Effector memory CD8-positive, alpha-beta T cell (primary cell): ENCODE measurements at places on chromosomes 3 and 15.

DNA sequence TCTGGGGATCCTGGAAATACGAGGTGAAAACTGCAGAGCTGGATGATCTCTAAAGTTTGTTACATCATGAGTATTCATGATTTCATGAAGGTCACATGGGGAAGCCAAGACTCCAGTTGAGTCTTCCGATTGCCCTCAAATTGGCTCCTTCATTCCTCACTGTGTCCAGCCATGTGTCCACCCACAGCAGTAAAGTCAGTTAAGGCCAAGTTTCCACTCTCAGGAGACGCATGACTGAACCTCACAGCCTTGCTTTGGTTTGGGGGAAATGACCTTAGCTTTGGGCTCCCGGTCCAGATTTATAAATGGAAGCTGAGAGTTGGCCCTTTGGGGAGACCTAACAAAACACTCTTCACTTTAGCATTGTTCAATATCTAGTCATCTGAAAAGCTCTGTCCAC lies 289.7 kb upstream of the MCTP2 start:
- peaks cover 26% of the 10 kb centered on the region for H3K27me3 ChIP-seq
- no peak for DNase-seq

DNA sequence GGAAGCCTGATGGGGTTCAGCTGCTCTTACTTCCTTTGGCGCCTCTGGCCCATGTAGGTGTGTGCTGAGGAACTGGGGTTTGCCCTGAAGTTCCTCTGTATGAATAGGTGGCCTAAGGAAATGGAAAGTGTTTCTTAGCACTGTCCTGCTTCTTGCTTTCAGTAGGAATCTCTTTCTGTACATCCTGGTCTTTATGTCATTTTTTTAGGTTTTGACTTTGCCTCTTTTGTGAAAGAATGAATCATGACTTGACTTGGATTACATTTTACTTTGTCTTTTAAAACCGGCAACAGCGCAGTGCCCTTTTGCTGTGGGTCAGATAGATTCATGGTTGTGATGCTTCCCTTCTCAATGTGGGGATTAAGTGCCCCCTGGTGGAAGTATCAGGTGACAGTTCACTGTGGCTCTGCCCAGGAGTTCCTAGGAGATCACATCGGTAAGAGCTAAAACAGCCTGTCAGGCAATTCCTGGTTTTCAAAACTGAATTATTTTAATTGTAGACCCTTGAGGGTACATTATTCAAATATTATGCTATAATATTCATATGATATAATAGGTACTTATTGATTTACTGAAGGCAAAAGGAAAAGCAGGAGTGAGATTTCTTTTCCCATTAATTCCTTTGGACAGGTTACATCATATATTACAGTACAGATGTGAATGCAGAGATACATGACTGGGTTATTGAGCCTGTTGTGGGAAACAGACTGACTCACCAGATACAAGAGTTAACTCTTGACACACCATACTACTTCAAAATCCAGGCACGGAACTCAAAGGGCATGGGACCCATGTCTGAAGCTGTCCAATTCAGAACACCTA lies 95.4 kb downstream of the HCN4 start:
- peak; percentile 45 for DNase-seq
- H3K36me3 ChIP-seq = peaks cover 11% of the 10 kb centered on the region
- H3K27me3 ChIP-seq = no peaks in the 10 kb centered on the region
- H3K27ac ChIP-seq = no peak overlapping the region
- H3K4me3 ChIP-seq = no peak overlapping the region
- no peaks in the 10 kb centered on the region for H3K4me1 ChIP-seq

- no peaks in the 10 kb centered on the region for H3K4me1 ChIP-seq
- no peak overlapping the region for H3K4me3 ChIP-seq
- DNase-seq = no peak
- peaks cover 39% of the 10 kb centered on the region for H3K36me3 ChIP-seq
- no peak overlapping the region for H3K27ac ChIP-seq
- no peaks in the 10 kb centered on the region for H3K27me3 ChIP-seq
Measured at GRCh38 chr3:184941408-184941807, 129.4 kb downstream of the VPS8 start.

DNA sequence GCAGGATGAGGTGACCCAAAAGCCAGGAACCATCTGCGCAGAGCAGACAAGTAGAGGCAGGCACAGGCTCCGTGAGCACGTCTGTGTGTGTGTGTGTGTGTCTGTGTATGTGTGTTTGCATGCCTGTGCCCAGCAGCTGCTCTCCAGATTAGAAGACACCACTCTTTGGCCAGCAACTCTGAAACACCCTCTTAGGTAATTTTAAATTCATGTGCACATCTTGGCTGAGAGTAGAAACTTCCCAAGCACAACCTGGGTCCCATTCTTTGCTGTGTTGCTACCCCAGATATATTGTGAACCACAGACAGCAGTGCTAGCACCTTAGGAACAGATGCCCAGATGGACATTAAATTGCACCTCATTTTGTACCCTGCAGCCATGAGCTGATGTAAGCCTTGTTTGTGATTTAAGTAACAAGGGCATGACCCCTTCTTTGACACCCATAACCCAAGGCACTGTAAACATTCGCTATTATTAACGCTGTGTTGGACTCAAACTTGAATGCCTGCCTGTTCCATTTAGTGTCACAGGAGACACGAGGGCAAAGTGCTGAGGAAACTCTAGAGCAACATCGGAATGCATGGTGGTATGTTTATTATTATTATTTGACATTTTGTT lies at the start of gene FILIP1L:
Gene FILIP1L (minus strand): TSS at position 89 of the 618 bp plus-strand sequence.
- H3K4me1 ChIP-seq = peaks cover 3% of the 10 kb centered on the region
- no peak within 1 kb of the TSS for H3K4me3 ChIP-seq
- no peak within 1 kb of the TSS for H3K27ac ChIP-seq
- DNase-seq = no peak
- no peaks in the 10 kb centered on the region for H3K36me3 ChIP-seq
- no peaks in the 10 kb centered on the region for H3K27me3 ChIP-seq

GRCh38 chr15:82183121-82184031 lies 79.2 kb downstream of the EFL1 start:
- no peak overlapping the region for H3K27ac ChIP-seq
- peaks cover 7% of the 10 kb centered on the region for H3K36me3 ChIP-seq
- DNase-seq = no peak
- H3K4me3 ChIP-seq = no peak overlapping the region
- H3K27me3 ChIP-seq = no peaks in the 10 kb centered on the region

DNA sequence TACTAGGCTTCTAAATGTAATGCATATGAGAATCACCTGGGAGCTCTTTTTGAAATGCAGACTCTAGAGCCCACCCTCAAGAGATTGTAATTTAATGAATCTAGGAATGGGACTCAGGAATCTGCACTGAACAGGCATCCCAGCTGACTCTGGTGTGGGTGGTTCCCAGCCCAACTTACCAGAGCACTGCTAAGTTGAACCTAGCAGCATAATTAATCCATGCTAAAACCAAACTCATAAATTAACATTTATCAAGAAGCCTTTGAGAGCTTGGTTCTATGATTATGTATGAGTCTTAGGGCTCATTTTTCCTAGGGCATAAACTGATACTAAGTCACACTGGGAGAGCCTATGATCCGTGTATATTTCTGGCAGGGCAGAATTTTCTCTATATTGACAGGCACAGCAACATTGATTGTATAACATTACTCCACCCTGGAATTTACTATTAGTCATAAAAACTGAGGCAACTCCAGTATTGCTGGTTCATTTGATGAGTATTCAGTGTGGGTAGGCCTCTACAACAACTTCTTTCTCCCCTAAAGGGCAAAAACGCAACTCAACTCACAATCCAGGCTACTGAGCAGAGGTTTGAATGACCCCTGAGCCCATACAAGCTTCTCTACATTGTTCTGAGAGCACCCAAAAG lies 10.7 kb upstream of the CSTA start:
- no peak for DNase-seq
- no peak overlapping the region for H3K27ac ChIP-seq
- H3K27me3 ChIP-seq = peaks cover 28% of the 10 kb centered on the region
- H3K4me3 ChIP-seq = no peak overlapping the region

GRCh38 chr15:39788108-39788507 lies 5.5 kb upstream of the FSIP1 start:
- H3K36me3 ChIP-seq = no peaks in the 10 kb centered on the region
- no peak for DNase-seq
- no peak overlapping the region for H3K4me3 ChIP-seq
- no peaks in the 10 kb centered on the region for H3K27me3 ChIP-seq
- no peak overlapping the region for H3K27ac ChIP-seq

GRCh38 chr15:100705841-100706240 lies 103.5 kb downstream of the ASB7 start:
- no peak for DNase-seq
- no peak overlapping the region for H3K4me3 ChIP-seq
- H3K27ac ChIP-seq = no peak overlapping the region
- H3K4me1 ChIP-seq = no peaks in the 10 kb centered on the region

DNA sequence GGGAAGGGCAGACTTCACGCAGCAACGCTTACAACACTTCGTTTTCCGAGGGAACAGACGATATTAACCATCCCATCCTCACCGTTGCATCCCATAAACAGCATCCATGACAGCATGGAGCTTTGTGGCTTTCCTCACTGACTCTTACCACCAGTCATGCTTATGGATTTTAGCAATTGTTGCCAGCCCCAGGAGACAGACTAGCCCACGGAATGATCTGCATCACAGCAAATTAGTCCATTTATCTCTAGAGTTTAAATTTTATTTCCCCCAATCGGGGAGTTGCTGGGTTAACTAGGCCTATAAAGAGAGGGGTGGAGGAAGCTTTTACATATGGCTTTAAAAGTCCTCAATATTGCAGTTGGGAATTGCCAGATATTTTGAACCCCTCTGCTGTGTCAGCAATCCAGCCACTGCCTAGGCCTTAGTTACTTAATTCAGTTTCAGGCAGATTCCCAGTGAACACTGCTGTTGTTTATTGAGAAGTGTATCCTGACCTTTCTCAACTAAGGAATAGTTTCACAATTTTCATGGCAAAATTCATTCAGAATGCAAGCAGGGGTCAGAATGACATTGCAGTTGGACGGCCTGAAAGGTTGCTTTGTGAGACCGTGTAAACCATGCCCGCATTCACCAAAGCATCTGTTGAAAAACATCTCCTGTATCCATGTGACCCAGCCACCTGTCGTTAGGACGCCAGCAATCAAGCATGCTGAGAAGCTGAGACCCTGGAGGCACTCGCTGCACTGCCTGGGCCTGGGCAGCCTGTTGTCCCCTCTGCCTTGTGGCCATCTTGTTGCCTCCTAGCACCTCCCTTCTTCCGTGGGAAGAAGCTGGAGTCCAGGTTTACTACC lies 397.4 kb upstream of the TPM1 start:
- H3K27ac ChIP-seq = no peak overlapping the region
- DNase-seq = no peak
- H3K4me1 ChIP-seq = no peaks in the 10 kb centered on the region
- peaks cover 35% of the 10 kb centered on the region for H3K27me3 ChIP-seq
- H3K4me3 ChIP-seq = no peak overlapping the region
- no peaks in the 10 kb centered on the region for H3K36me3 ChIP-seq

GRCh38 chr3:90092994-90093393 lies 985.6 kb downstream of the EPHA3 start:
- H3K27ac ChIP-seq = no peak overlapping the region
- H3K27me3 ChIP-seq = no peaks in the 10 kb centered on the region
- DNase-seq = no peak
- H3K4me3 ChIP-seq = no peak overlapping the region

GRCh38 chr15:99359769-99360168 lies 108.5 kb downstream of the LRRC28 start:
- H3K27ac ChIP-seq = no peak overlapping the region
- H3K36me3 ChIP-seq = no peaks in the 10 kb centered on the region
- H3K4me3 ChIP-seq = no peak overlapping the region
- H3K4me1 ChIP-seq = peaks cover 5% of the 10 kb centered on the region
- no peaks in the 10 kb centered on the region for H3K27me3 ChIP-seq
- DNase-seq = no peak

DNA sequence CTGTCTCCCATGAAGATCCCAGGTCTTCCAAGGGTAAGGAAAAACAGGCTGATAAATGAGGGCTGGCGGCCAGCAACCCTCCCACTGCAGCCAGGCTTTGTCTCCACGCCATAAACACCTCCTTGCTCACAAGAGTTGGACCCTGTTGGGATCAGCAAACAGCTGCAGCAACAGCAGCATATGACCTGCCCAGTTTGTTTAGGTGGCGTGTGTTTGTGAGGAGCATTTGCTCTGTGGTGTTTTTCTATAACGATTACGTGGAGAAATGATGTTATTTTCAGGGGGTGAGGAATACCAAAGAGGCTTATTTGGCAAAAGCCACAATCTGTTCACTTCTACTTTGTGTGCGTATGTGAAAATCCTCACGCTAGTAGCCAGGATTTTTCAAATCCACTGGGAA lies 58.5 kb downstream of the RFTN1 start:
- H3K36me3 ChIP-seq = peaks cover 6% of the 10 kb centered on the region
- no peak overlapping the region for H3K27ac ChIP-seq
- DNase-seq = no peak
- no peak overlapping the region for H3K4me3 ChIP-seq
- no peaks in the 10 kb centered on the region for H3K27me3 ChIP-seq
- H3K4me1 ChIP-seq = peaks cover 16% of the 10 kb centered on the region

DNA sequence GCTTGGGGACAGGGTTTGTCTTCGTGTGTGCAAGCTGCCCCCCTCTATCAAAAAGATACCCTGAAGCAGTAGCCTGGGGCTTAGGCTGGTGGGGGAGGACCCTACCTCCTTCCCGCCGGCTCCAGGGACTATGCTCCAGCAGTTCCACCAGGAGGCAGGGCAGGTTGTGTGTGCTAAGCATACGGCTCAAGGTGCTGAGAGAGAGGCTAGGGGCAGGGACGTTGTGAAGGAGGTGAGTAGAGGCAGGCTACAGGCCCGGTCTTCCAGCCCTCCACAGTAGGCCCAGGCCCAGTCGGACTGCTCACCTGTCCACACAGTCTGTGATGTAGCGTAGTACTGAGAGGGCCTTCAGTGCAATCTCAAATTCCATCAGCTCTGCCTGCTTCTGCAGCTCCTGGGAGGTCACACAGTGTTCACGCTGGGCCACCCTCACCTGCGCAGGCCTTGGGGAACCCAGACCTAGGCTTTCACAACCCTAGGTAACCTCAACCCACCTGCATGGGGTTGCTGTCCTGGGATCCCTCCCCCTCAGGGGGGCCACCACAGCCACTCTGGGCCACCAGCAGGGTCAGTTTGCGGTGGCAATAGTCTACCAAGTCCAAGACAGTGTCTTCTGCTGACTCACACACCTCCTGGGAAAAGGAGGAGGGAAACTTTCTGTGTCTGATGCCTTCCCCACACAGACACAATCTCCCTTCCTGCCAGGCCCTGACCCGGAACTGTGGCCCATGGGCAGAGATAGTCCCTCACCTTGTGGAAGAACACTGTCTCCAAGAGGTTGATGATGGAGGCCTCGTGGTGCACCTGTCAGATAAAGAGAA lies 2.4 kb upstream of the RASSF1 start:
- H3K4me1 ChIP-seq = peaks cover 57% of the 10 kb centered on the region
- H3K4me3 ChIP-seq = peak overlapping the region; percentile 8
- H3K27ac ChIP-seq = no peak overlapping the region
- no peak for DNase-seq

GRCh38 chr15:28246605-28247004 lies 75.4 kb downstream of the HERC2 start:
- H3K27me3 ChIP-seq = no peaks in the 10 kb centered on the region
- no peaks in the 10 kb centered on the region for H3K4me1 ChIP-seq
- H3K36me3 ChIP-seq = peaks cover 12% of the 10 kb centered on the region
- H3K27ac ChIP-seq = peak overlapping the region; percentile 44
- no peak for DNase-seq
- no peak overlapping the region for H3K4me3 ChIP-seq
